ENCODE measurements at places on chromosomes 6 and 20. TPM values are rescaled to one million over a fixed set of nuclear protein-coding genes. Genes with fewer than 3 reads are reported as not detected.

Gene SLC4A11
- total RNA-seq = 1.1 TPM

Gene NSFL1C
- 148 TPM for total RNA-seq

Gene ADA
- 19.3 TPM for total RNA-seq

Gene TNFAIP3
- 6.2 TPM for total RNA-seq

Gene CD93
- total RNA-seq = 0.06 TPM

Gene CD40
- 16.3 TPM for total RNA-seq

Gene GSTA3
- not detected for total RNA-seq

Gene GRIK2
- 62.1 TPM for total RNA-seq

Gene ZMYND8
- total RNA-seq = 35.2 TPM

Gene IBTK
- 41.3 TPM for total RNA-seq

Gene RRAGD
- total RNA-seq = 10.6 TPM

Gene STK38
- total RNA-seq = 24.2 TPM

Gene LTB
- total RNA-seq = not detected

Gene USP49
- 10.5 TPM for total RNA-seq

Gene AIF1
- 0.64 TPM for total RNA-seq

GRCh38 chr6:163775313-163775712 is 360.8 kb downstream of the QKI start:
- no peak overlapping the region for H3K27ac ChIP-seq
- DNase-seq = no peak
- H3K4me1 ChIP-seq = no peaks in the 10 kb centered on the region
- H3K27me3 ChIP-seq = no peaks in the 10 kb centered on the region
- no peaks in the 10 kb centered on the region for H3K36me3 ChIP-seq

GRCh38 chr6:24535210-24535609 is 40.4 kb downstream of the ALDH5A1 start:
- peaks cover 19% of the 10 kb centered on the region for H3K4me1 ChIP-seq
- no peak for DNase-seq
- no peak overlapping the region for H3K27ac ChIP-seq
- no peak overlapping the region for H3K4me3 ChIP-seq
- H3K36me3 ChIP-seq = no peaks in the 10 kb centered on the region
- peaks cover 70% of the 10 kb centered on the region for H3K27me3 ChIP-seq

DNA sequence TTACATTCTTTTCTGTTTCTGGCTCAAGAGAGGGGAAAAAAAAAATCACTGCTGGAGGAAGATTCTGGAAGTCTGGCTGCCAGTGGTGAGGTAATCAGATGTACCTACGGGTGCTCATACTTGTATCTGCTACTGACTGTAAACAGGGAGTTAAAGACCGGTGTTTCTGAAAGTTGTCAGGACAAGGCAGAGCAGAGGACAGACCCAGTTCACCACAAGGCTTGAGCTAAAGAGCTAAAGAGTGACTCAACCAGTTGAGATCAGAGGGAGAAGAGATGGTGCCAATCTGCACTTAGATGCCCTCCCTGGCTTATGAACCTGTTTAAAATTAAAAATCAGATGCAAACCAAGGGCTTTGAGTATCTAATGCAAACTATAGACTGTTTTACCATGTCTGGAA is 55.4 kb downstream of the CEP162 start:
- H3K27me3 ChIP-seq = no peaks in the 10 kb centered on the region
- no peaks in the 10 kb centered on the region for H3K36me3 ChIP-seq
- no peak overlapping the region for H3K27ac ChIP-seq

GRCh38 chr20:5465604-5465927 is 148.8 kb upstream of the PROKR2 start:
- H3K4me1 ChIP-seq = no peaks in the 10 kb centered on the region
- peak; percentile 8 for DNase-seq
- no peak overlapping the region for H3K4me3 ChIP-seq
- H3K27ac ChIP-seq = no peak overlapping the region
- no peaks in the 10 kb centered on the region for H3K36me3 ChIP-seq
- H3K27me3 ChIP-seq = peaks cover 56% of the 10 kb centered on the region

- no peaks in the 10 kb centered on the region for H3K4me1 ChIP-seq
- H3K27me3 ChIP-seq = no peaks in the 10 kb centered on the region
- H3K27ac ChIP-seq = no peak overlapping the region
- no peaks in the 10 kb centered on the region for H3K36me3 ChIP-seq
- DNase-seq = no peak
Observed at GRCh38 chr6:13754644-13755043, 43.0 kb upstream of the RANBP9 start.

DNA sequence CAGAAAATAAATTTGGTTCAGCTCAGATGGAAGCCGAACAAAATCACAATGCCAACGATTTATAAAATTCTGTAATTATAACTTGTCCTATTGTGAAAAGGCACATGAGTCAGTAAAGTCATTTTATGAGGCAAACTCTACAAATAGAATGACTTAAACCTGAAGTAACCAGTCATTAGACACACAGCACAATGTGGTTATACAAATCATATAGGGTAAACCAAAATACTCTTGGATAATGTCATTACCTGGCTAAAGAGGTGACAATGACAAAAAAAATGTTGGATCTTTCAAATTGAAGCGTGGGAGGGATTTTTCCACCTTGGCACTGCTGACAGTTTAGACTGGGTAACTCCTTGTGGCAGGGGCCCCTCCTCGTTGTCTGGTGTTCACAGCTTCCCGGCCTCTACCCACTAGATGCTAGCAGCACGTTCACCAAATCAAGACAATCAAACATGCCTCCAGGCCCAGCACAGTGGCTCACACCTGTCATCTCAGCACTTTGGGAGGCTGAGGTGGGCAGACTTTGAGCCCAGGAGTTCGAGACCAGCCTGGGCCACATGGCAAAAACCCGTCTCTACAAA is 5.0 kb downstream of the ANKRD60 start:
- DNase-seq = no peak
- H3K36me3 ChIP-seq = no peaks in the 10 kb centered on the region
- peaks cover 18% of the 10 kb centered on the region for H3K4me1 ChIP-seq
- H3K4me3 ChIP-seq = no peak overlapping the region
- peaks cover 13% of the 10 kb centered on the region for H3K27me3 ChIP-seq
- no peak overlapping the region for H3K27ac ChIP-seq

GRCh38 chr6:14655201-14656061 is 537.9 kb downstream of the CD83 start:
- no peak overlapping the region for H3K27ac ChIP-seq

- DNase-seq = no peak
- H3K4me1 ChIP-seq = no peaks in the 10 kb centered on the region
- no peaks in the 10 kb centered on the region for H3K27me3 ChIP-seq
- H3K4me3 ChIP-seq = no peak overlapping the region
- H3K27ac ChIP-seq = no peak overlapping the region
Observed at GRCh38 chr6:42032366-42032765, 18.0 kb upstream of the TAF8 start.

DNA sequence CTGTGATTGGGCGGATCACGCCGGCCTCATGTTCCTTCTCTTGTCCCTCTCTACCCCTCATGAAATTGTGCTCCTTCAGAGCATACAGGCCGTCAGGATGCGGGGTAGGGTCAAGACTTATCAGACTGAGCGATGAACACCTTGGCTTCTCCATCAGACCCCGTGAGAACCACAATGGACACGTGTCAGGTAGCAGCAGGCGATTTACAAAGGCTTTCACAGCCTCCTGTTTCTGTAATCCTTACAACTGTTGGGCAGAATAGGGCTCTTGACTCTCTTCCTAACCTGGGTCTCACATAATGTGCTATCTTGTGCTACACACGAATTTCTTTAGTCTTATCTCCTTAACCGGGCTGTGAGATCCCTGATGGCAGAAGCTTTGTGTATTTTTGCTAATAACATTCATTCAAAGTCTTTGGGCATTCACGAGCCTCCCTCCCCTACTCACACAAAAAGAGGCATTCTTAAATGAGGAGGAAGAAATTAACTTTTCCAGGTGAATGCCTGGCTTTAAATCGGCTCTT is 122.9 kb upstream of the SLC22A23 start:
- no peaks in the 10 kb centered on the region for H3K27me3 ChIP-seq
- no peaks in the 10 kb centered on the region for H3K4me1 ChIP-seq
- no peaks in the 10 kb centered on the region for H3K36me3 ChIP-seq
- no peak overlapping the region for H3K4me3 ChIP-seq
- DNase-seq = no peak
- H3K27ac ChIP-seq = no peak overlapping the region

- peaks cover 18% of the 10 kb centered on the region for H3K4me1 ChIP-seq
- no peaks in the 10 kb centered on the region for H3K27me3 ChIP-seq
- H3K4me3 ChIP-seq = no peak within 1 kb of the TSS
- no peak within 1 kb of the TSS for H3K27ac ChIP-seq
Observed at GRCh38 chr6:656460-657252, at the start of gene HUS1B. Gene HUS1B (minus strand): TSS chr6:657100. CDS start chr6:656944, 156 bp downstream.

GRCh38 chr20:63185215-63185796 is 30.6 kb downstream of the YTHDF1 start:
- H3K27me3 ChIP-seq = no peaks in the 10 kb centered on the region
- H3K36me3 ChIP-seq = no peaks in the 10 kb centered on the region
- H3K4me1 ChIP-seq = no peaks in the 10 kb centered on the region
- DNase-seq = no peak

DNA sequence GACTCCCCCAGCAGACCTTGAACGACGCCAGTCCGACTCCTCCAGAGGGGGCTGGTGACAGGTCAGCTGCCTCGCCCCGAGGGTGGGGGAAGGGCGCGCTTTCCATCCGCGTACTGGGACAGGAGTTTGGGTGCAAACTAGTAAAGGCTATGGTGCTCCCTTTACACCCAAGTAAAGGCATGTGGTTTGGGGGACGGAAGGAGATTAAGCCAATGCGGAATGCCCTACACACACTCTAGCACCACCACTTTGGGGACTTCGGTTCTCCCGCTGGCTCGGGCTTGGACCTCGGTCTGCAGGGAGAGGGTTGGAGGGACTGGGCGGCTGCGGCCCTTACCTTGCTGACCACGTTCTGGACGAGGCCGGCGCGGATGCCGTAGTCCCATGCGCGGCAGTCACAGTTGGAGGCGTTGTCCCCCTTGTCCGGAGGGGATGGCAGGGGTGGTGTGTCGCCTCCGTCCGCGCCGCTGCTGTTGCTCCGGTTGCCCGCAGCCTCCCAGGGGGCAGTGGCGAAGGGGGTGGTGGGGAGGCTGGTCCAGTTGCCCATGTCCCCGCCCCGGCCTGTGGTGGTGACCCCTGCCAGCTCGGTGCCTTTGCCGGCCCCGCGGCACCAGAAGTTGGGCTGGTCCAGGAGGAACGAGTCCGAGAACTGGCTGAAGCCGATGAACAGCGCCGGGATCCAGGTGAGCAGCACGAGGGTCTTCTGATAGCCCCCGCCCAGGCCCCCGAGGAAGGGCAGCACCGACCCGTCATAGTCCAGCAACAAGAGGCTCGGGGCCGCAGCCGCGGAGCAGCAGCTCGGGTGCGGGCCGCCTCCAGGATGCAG is 1.1 kb downstream of the SLC22A23 start:
- peak overlapping the region; percentile 67 for H3K4me3 ChIP-seq
- peaks cover 7% of the 10 kb centered on the region for H3K4me1 ChIP-seq
- H3K27me3 ChIP-seq = no peaks in the 10 kb centered on the region
- H3K27ac ChIP-seq = no peak overlapping the region
- no peak for DNase-seq

- peaks cover 3% of the 10 kb centered on the region for H3K36me3 ChIP-seq
- H3K4me3 ChIP-seq = no peak overlapping the region
- no peaks in the 10 kb centered on the region for H3K27me3 ChIP-seq
- no peak for DNase-seq
- peaks cover 14% of the 10 kb centered on the region for H3K4me1 ChIP-seq
Observed at GRCh38 chr20:36850759-36851158, 25.2 kb upstream of the TLDC2 start.

DNA sequence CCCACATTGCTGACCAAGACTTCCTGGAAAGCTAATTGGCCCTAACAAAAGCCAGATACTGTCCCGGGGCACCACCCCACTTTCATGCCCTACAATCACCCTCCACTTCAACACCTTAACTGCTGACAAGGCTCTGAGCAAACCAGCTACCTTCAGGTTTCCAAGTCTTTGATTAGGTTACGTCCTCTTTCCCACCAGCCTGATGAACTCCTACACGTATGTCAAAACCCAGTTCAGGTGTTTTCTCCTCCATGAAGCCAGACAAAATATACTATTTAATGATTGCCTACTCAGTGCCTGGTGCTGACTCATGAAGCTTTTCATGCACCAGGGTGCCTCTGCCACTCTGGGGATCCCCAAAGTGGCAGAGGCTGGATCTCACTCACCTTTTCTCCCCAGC is 58.6 kb downstream of the CDH22 start:
- no peak overlapping the region for H3K4me3 ChIP-seq
- H3K4me1 ChIP-seq = no peaks in the 10 kb centered on the region
- H3K27ac ChIP-seq = no peak overlapping the region
- no peaks in the 10 kb centered on the region for H3K36me3 ChIP-seq
- H3K27me3 ChIP-seq = peaks cover 99% of the 10 kb centered on the region

- H3K36me3 ChIP-seq = no peaks in the 10 kb centered on the region
- H3K4me1 ChIP-seq = no peaks in the 10 kb centered on the region
- DNase-seq = no peak
- no peaks in the 10 kb centered on the region for H3K27me3 ChIP-seq
- H3K4me3 ChIP-seq = no peak overlapping the region
Observed at GRCh38 chr6:134534708-134535149, 216.8 kb upstream of the SGK1 start.

GRCh38 chr6:5278047-5278446 is 16.7 kb downstream of the FARS2 start:
- H3K4me3 ChIP-seq = no peak overlapping the region
- H3K27ac ChIP-seq = no peak overlapping the region
- H3K36me3 ChIP-seq = no peaks in the 10 kb centered on the region
- H3K4me1 ChIP-seq = no peaks in the 10 kb centered on the region

DNA sequence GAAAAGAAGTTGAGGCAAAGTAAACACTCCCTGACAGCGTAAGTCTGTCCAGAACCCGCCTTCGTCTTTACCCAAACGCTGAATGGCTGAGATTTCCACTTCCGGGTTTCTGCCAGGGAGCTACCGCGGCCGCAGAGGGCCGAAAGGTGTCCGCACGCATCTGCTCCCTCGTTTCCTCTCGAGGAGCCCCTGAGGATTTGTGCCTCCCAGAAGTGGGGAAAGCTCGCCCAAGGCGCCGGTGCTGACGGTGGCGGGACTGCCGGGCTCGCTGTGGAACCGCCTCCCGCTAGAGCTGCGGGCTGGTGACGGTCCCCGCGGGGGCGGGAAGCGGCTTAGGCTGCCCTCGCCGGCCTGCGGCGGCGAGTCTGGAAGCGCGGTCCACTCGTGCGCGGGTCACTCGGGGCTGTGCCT is 1760.2 kb upstream of the DEFB115 start:
- DNase-seq = peak; percentile 67
- H3K4me3 ChIP-seq = peak overlapping the region; percentile 50
- no peaks in the 10 kb centered on the region for H3K4me1 ChIP-seq
- no peaks in the 10 kb centered on the region for H3K36me3 ChIP-seq
- H3K27me3 ChIP-seq = no peaks in the 10 kb centered on the region

- no peak for DNase-seq
- H3K4me1 ChIP-seq = peaks cover 73% of the 10 kb centered on the region
- H3K4me3 ChIP-seq = no peak overlapping the region
- no peaks in the 10 kb centered on the region for H3K36me3 ChIP-seq
- no peaks in the 10 kb centered on the region for H3K27me3 ChIP-seq
- peak overlapping the region; percentile 79 for H3K27ac ChIP-seq
Observed at GRCh38 chr20:53867741-53868351, 202.5 kb downstream of the BCAS1 start.

DNA sequence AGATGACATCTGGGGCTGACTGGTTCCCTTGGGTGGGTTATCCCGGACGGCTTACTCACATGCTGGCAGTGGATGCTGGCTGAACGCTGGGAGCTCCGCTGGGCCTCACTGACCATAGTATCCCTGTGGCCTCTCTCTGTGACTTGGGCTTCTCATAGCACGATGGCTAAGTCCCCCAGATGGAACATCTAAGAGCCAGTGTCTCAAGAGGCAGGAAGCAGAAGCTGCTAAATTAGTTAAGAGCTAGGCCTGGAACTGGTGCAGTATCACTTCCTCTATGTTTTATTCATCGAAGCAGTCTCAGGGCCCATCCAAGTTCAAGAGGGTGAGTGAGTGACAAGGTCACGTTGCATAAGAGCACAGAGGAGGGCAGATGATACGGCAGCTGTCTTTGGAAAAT is 116.5 kb upstream of the LAMP5 start:
- no peak overlapping the region for H3K4me3 ChIP-seq
- no peaks in the 10 kb centered on the region for H3K27me3 ChIP-seq
- no peaks in the 10 kb centered on the region for H3K4me1 ChIP-seq
- no peak overlapping the region for H3K27ac ChIP-seq
- H3K36me3 ChIP-seq = no peaks in the 10 kb centered on the region
- DNase-seq = no peak
